Daoy (cell line): ENCODE measurements at places on chromosomes 11 and 22. TPM values are rescaled to one million over a fixed set of nuclear protein-coding genes. Genes with fewer than 3 reads are reported as not detected.

- peak; percentile 6 for DNase-seq
Measured at GRCh38 chr11:128763224-128763623, 69.4 kb downstream of the FLI1 start.

DNA sequence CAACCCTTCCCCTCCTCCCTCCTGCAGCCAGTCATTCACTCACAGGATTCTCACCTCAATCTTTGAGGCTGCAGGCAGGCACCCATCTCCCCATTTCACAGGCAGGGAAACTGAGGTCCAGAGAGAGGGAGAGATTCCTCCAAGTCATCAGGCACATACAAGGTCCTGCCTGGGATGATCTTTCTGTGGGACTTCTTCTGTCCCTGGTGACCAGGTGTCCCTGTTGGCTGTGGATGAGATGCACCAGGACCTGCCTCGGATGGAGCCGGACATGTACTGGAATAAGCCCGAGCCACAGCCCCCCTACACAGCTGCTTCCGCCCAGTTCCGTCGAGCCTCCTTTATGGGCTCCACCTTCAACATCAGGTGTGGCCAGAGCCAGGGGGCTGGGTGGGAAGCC, 7.8 kb downstream of the FTH1 start:
- DNase-seq = no peak

- no peak for DNase-seq
Measured at GRCh38 chr11:126181939-126182730, 29.3 kb downstream of the RPUSD4 start.

GRCh38 chr11:88508759-88509581, 171.4 kb upstream of the CTSC start:
- DNase-seq = no peak

GRCh38 chr22:27386186-27386585, 415.4 kb downstream of the MN1 start:
- peak; percentile 39 for DNase-seq

- no peak for DNase-seq
Measured at GRCh38 chr11:1948389-1948788, 1.3 kb downstream of the MRPL23 start.

DNA sequence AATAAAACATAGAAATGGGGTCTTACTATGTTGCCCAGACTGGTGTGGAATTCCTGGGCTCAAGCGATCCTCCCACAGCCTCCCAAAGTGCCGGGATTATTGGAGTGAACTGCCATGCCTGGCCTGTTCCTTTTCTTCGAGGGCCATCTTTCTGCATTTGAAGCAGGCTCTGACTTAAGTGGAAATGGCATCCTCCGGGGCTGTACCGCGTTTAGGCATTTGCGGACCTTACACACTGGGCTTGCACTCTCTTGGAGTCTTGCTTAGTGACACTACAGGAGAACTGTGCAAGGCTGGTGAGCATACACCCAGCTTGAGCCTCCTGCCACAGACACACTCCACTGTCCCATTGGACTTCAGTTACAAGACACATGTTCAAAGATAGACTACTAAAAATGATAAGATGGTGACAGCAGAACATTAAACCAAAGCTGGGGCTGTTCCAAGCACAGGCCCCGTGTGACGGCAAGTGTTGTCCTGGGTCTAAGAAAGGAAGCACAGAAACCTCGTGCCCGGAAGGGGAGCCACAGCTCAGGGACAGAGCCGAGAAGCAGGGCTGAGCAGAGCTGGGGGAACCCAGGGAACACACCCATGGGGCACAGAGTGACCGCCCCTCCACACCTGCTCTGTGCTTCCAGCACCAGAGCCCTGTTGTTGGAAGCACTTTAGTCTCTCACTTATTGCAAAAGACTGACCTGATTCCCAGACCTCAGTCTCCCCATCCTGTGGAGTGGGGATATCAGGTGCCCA, 59.0 kb upstream of the SHANK2 start:
- no peak for DNase-seq

DNA sequence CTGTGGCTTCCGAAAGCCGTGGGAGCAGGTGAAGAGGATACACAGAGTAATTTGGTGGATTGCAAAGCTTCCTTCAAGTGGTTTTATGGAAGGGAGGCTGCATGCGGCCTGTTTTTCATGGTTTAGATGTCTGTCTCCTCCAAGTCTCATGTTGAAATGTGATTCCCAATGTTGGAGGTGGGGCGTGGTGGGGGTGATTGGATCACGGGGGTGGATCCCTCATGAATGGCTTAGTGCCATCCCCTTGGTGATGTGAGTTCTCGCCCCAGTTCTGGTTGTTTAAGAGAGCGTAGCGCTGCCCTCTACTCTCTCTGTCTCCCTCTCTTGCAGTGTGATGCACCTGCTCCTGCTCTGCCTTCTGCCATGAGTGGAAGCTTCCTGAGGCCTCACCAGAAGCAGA, 247.8 kb upstream of the B3GAT1 start:
- no peak for DNase-seq

DNA sequence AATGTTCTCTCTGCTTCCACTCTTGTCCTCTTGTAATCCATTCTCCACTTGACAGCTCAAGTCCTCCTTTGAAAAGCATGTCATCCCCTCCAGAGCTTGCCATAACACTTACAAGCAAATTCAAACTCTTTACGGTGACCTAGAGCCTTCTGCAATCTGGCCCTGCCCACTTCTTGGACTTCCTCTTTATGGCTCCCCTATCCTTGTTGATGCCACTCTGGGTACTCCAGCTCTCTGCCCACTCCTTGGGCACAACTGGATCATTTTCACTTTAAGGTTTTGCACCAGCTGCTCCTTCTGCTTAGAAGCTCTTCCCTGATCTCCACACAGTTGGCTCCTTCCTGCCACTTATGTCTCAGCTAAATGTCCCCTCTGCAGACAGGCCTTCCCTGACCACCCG, 217.9 kb downstream of the DSCAML1 start:
- no peak for DNase-seq

DNA sequence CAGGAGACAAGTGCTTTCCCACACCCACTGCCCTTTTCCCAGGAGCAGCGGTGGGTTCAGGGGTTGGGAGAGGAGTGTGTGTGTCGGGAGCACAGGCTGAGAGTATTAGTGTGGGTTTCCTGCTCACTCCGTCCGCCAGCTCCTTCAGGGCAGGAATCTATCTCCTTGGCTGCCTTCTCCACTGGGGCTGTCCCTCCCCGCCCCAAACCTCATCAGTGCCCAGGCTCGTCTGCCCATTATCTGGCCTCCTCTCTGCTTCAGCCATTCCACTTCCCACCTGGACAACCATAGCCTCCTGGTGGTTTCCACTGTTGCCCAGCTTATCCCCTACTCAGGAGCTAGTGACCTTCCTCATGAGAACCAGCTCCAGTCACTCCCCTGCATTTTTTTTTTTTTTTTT, 19.9 kb downstream of the ASPHD2 start:
- DNase-seq = no peak

GRCh38 chr11:22581354-22582150, 44.1 kb downstream of the FANCF start:
- no peak for DNase-seq

HBG1 gene
- not detected in 2 replicates for total RNA-seq

LMO2 gene
- 2.0 and 6.0 TPM in 2 replicates for total RNA-seq

TCN1 gene
- total RNA-seq = not detected in 2 replicates

DMC1 gene
- 0.06 TPM in 1 of 2 replicates, not detected in the other for total RNA-seq

OR51B2 gene
- not detected in 2 replicates for total RNA-seq

LIF gene
- 33.3 and 35.2 TPM in 2 replicates for total RNA-seq

MS4A14 gene
- not detected in 2 replicates for total RNA-seq
